ENCODE measurements at places on chromosomes 5 and 9. TPM values are rescaled to one million over a fixed set of nuclear protein-coding genes. Genes with fewer than 3 reads are reported as not detected.
A peak's percentile ranks its signal among the peaks of the same experiment; 100 is the strongest.

DNA sequence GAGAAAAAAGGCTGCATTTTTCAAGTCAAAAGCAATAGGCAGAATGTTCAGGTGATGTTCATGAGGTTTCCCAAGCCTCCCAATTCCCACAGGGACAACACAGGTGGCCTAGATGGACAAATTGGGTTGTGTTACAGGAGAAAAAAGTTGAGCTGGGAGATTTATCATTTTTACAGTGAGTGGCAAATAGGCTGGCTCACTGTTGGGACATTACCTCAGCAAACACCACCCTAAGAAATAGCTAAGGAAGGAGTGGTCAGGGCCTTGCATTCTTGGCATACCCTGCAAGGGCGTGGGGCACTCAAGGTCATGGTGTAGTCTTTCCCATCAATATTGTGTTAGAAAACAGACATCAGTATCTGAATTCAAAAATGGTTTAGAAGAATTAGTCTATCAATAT, 23.3 kb upstream of the CPLANE1 start:
- no peak overlapping the region for H3K4me3 ChIP-seq
- no peaks in the 10 kb centered on the region for H3K27me3 ChIP-seq
- no peak overlapping the region for H3K27ac ChIP-seq
- no peaks in the 10 kb centered on the region for H3K36me3 ChIP-seq
- DNase-seq, result no peak

DNA sequence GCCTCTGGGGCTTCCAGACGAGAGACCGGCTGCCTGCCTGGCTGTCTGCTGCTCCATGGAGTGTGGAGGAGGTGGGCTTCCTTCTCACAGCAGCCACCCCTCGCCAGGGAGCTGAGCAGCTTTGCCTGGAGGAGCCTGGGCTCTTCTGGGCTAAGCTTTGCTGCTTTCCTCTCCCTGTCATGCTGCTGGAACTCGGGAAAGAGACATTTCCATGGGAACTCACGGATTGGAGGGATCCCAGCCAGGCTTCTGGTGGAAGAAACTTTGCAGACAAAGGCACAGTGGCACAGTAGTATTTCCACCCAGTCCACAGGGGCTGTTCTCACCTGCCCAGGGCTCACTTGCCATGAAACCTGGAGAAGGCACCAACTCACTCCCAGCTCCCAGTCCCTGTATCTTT, 5.6 kb upstream of the NTNG2 start:
- no peak overlapping the region for H3K4me3 ChIP-seq
- peaks cover 68% of the 10 kb centered on the region for H3K27me3 ChIP-seq
- no peak for DNase-seq

DNA sequence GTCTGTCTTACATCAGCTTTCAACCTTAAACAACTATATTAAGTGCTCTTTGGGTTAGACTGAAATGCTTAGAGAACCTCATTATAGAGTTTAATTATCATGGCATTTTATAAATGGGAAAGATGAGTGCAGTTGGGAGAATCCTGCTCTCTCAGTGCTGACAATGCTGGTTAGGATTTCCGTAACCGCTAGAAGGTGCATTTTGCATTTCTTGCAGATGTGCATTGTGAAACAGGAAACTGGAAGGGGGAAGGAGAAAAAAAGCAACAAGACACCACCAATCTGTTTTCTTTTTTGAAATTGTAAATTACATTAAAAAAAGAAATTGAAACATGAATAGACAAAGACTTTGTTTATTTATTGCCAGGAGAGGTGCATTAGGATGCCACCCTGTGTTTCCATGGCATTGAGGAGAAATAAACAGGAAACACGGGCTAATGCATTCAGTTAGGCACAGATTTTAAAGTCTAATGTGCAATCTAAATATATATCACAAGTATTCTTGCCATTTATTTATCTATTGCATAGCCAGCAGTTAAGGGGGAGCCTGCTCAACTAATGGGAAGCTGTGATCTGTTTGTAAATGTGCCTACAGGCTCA, 478.9 kb downstream of the PSAT1 start:
- no peak overlapping the region for H3K4me3 ChIP-seq
- H3K36me3 ChIP-seq, result no peaks in the 10 kb centered on the region
- H3K4me1 ChIP-seq, result peaks cover 50% of the 10 kb centered on the region
- H3K27me3 ChIP-seq, result no peaks in the 10 kb centered on the region
- DNase-seq, result no peak
- no peak overlapping the region for H3K27ac ChIP-seq

DNA sequence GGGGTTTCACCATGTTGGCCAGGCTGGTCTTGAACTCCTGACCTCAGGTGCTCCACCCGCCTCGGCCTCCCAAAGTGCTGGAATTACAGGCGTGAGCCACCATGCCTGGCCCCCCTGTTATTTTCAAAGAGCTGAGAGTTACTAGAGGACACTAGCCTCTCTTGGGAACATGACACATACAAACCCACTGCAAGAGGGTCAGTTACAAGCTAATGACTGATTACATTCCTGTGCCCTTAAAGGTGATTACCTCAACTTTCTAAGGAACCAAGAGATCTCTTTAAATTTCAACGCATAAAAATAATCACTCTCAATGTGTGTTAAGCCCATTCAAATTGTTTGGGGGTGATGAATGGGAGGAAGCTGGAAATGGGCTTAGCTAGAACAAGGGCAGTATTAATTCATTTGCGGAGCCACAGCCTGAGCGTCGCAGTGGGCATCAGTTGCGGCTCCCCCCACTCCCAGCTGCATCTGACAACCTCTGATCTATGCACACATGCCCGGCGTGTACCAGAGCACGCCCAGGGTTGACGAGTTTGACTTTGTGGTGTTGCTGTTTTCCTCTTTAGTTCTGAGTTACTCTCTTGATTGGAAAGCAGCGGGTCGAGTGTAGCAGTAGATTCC, 146.9 kb downstream of the GOLPH3 start:
- H3K4me1 ChIP-seq, result peaks cover 14% of the 10 kb centered on the region
- peak; percentile 28 for DNase-seq
- H3K4me3 ChIP-seq, result no peak overlapping the region
- H3K36me3 ChIP-seq, result no peaks in the 10 kb centered on the region
- H3K27me3 ChIP-seq, result no peaks in the 10 kb centered on the region
- H3K27ac ChIP-seq, result peak overlapping the region; percentile 53

GRCh38 chr9:96015876-96016686, 140.6 kb downstream of the ERCC6L2 start:
- H3K36me3 ChIP-seq, result peaks cover 3% of the 10 kb centered on the region
- DNase-seq, result no peak
- H3K27ac ChIP-seq, result no peak overlapping the region
- no peak overlapping the region for H3K4me3 ChIP-seq

GRCh38 chr5:4295663-4296339, 700.2 kb downstream of the IRX1 start:
- peaks cover 19% of the 10 kb centered on the region for H3K4me1 ChIP-seq
- H3K27me3 ChIP-seq, result no peaks in the 10 kb centered on the region
- no peak overlapping the region for H3K4me3 ChIP-seq
- peak; percentile 86 for DNase-seq

GRCh38 chr5:149605354-149605997, 24.2 kb downstream of the ARHGEF37 start:
- no peak for DNase-seq
- H3K36me3 ChIP-seq, result no peaks in the 10 kb centered on the region
- H3K4me3 ChIP-seq, result no peak overlapping the region
- no peak overlapping the region for H3K27ac ChIP-seq
- no peaks in the 10 kb centered on the region for H3K27me3 ChIP-seq
- no peaks in the 10 kb centered on the region for H3K4me1 ChIP-seq

- DNase-seq, result no peak
- H3K36me3 ChIP-seq, result no peaks in the 10 kb centered on the region
- no peaks in the 10 kb centered on the region for H3K4me1 ChIP-seq
- no peak overlapping the region for H3K4me3 ChIP-seq
Measured at GRCh38 chr5:9863486-9863885, 233.3 kb upstream of the TAS2R1 start.

DNA sequence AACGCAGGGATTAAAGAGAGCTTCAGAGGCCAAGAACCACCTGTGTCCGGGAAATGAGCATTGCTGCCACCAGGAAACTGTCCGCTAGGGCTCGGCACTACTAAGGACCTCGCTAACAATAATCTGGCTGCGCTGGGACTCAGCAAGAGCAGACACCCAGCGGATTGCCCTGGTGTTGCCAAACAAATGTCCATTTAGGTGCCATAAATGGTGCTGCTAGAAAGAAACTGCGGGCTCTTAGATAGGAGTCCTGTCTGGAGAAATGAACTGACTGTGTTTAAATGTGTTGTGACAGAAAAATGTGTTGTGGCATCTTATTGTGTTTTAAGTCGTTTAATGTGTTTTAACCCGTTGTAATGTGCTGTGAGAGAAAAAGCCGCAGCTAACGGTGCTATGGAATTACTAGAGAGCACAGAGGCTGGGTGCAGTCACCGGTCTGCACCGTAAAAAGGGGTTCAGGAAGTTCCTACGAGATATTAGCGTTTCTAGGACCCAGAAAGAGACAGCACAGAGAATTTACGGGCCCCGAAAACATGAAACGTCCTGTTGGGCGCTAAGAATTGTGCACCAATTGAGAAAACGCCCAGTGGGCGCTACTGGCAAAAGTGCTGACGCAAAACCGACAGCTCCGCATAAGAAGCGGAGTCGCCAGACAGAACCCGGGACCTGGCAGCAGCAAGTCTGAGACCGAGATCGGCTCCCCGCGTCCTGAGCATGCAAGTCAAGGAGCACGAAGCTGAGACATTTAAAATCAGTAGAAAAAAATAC, 90.6 kb downstream of the ANXA2R start:
- no peak overlapping the region for H3K4me3 ChIP-seq
- H3K4me1 ChIP-seq, result no peaks in the 10 kb centered on the region
- H3K27me3 ChIP-seq, result peaks cover 2% of the 10 kb centered on the region
- H3K27ac ChIP-seq, result no peak overlapping the region

GRCh38 chr5:102863764-102864560, 108.9 kb downstream of the PAM start:
- peaks cover 39% of the 10 kb centered on the region for H3K4me1 ChIP-seq
- peak; percentile 23 for DNase-seq

DNA sequence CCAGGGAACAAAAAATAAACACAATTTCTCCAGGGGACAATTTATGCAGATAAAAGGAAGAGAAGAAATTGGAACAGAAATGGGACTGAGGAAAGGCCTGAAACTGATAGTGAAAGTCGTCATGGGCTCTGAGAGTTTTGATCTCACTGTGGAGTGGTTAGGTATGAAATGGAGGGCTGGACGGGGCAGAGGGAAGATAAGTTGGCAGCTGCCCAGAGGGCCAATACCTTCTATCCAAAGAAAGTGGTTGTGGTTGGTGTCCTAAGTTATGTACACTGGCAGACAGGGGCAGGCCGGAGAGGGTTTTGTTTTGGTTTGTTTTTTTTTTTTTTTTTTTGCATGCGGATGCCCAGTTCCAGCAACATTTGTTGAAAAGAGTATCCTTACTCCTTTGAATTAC, 46.1 kb downstream of the ZNF618 start:
- no peaks in the 10 kb centered on the region for H3K27me3 ChIP-seq
- H3K36me3 ChIP-seq, result peaks cover 3% of the 10 kb centered on the region
- no peaks in the 10 kb centered on the region for H3K4me1 ChIP-seq
- DNase-seq, result no peak
- H3K27ac ChIP-seq, result no peak overlapping the region
- no peak overlapping the region for H3K4me3 ChIP-seq

DNA sequence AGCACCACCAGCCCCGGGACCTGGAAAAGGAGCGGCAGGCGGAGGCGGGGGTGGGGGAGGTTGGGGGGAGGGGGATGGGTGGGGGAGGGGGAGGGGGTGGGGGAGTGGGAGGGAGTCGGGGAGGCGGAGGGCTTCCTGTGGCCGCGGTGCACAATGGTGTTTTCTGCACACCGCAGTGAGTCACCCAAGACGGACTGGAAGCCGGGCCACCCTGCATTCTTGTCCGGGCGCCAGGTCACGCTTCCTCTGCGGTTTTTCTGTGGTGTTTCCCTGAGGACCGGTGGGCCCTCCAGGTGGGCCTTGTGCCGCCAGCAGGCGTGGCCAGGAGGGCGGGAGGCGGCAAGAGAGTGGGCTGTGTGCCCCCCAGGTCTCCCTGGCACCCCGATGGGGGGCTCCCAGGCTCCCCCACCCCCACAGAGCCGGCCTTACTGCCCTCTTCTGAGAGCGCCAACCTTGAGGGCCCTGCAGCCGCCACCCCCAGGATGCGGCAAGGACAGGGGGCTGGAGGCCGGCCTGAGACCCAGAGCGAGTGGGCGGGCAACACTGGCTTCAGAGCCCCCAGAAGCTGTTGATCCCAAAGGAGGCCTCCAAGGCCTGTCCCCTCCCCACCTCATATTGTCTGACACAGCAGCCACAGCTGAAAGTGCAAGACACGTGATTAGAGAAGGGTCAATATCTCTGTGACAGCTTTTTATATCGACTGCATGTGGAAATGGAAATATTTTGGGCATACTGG, 11.1 kb downstream of the EXD3 start:
- H3K36me3 ChIP-seq, result no peaks in the 10 kb centered on the region
- H3K27ac ChIP-seq, result no peak overlapping the region
- H3K4me1 ChIP-seq, result peaks cover 10% of the 10 kb centered on the region
- H3K27me3 ChIP-seq, result peaks cover under 1% of the 10 kb centered on the region

DNA sequence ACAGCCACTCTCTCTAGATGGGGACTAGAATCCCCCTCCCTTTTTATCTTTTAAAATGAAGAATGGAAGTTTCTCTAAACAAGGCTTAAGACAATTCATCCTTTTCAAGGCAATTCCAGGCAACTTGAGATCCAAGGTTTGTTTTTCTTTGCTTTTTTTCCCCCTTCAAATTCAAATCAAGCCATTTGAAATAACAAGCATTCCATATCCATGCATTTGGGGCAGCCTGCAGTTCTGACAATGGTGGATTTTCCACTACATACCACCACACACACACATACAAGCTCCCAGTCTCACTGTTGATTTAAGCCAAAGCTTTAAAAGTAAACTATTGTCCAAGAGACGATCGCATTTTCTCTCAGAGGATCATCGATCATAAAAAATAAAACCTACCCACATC, 424 bp downstream of the INSYN2B start:
- no peak for DNase-seq
- no peaks in the 10 kb centered on the region for H3K36me3 ChIP-seq
- H3K4me1 ChIP-seq, result peaks cover 31% of the 10 kb centered on the region
- H3K4me3 ChIP-seq, result peak overlapping the region; percentile 44
- H3K27ac ChIP-seq, result no peak overlapping the region

GRCh38 chr5:66912787-66913186, 283.8 kb downstream of the CD180 start:
- H3K4me3 ChIP-seq, result no peak overlapping the region
- no peaks in the 10 kb centered on the region for H3K36me3 ChIP-seq
- H3K4me1 ChIP-seq, result no peaks in the 10 kb centered on the region
- H3K27ac ChIP-seq, result no peak overlapping the region
- no peak for DNase-seq

- no peaks in the 10 kb centered on the region for H3K36me3 ChIP-seq
- H3K4me3 ChIP-seq, result no peak overlapping the region
- no peak for DNase-seq
- H3K4me1 ChIP-seq, result peaks cover 8% of the 10 kb centered on the region
- no peaks in the 10 kb centered on the region for H3K27me3 ChIP-seq
- H3K27ac ChIP-seq, result peak overlapping the region; percentile 53
Measured at GRCh38 chr5:55502759-55503158, 32.0 kb downstream of the PLPP1 start.

GRCh38 chr9:14863402-14863801, 46.8 kb downstream of the FREM1 start:
- H3K36me3 ChIP-seq, result no peaks in the 10 kb centered on the region
- H3K27me3 ChIP-seq, result no peaks in the 10 kb centered on the region
- peaks cover 19% of the 10 kb centered on the region for H3K4me1 ChIP-seq
- H3K27ac ChIP-seq, result no peak overlapping the region
- DNase-seq, result no peak

GRCh38 chr5:165981671-165982070, 2309.8 kb upstream of the WWC1 start:
- no peak overlapping the region for H3K27ac ChIP-seq
- no peaks in the 10 kb centered on the region for H3K27me3 ChIP-seq
- H3K4me1 ChIP-seq, result no peaks in the 10 kb centered on the region
- H3K4me3 ChIP-seq, result no peak overlapping the region
- no peaks in the 10 kb centered on the region for H3K36me3 ChIP-seq

The CCDC192 gene
- total RNA-seq, result 2.7 TPM

The OR1J2 gene
- not detected for total RNA-seq

The NCBP1 gene
- 55.9 TPM for total RNA-seq

The SLC35A4 gene
- 20.7 TPM for total RNA-seq

The C5 gene
- total RNA-seq, result 4.5 TPM

The ACOT12 gene
- not detected for total RNA-seq

The TMEM252 gene
- total RNA-seq, result not detected
